ENCODE measurements at places on chromosomes 12 and 14. TPM values are rescaled to one million over a fixed set of nuclear protein-coding genes. Genes with fewer than 3 reads are reported as not detected.

Gene SLC25A47
- not detected for total RNA-seq

- no peak for DNase-seq
Observed at GRCh38 chr12:69108037-69108436, 131.3 kb upstream of the CPSF6 start.

GRCh38 chr12:29992366-29992765, 208.6 kb upstream of the TMTC1 start:
- no peak for DNase-seq

- no peak for DNase-seq
Observed at GRCh38 chr12:47824198-47824597, 4.5 kb upstream of the HDAC7 start.

- no peak for DNase-seq
Observed at GRCh38 chr12:104304261-104305009, 896 bp downstream of the EID3 start.

GRCh38 chr12:26768611-26769603, 64.1 kb downstream of the ITPR2 start:
- DNase-seq: no peak

DNA sequence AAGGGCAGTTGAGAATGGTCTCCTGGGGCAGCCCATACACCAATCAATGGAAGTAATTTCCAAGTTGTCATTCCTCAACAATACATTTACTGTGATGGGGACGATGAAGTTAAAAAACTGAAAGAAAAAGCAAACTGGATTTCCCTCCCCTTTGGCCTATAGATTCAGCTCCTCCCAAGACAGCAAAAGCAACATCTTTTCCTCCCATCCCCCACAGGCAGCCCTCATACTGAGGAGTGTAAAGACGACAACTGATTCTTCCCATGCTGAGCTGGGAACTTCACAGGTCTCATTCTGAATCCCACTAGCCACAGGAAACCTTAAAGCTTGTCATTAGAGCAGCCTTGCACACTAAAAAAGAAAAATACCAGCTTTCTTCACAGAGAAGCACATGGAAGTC, 48.5 kb downstream of the PITPNM2 start:
- no peak for DNase-seq

DNA sequence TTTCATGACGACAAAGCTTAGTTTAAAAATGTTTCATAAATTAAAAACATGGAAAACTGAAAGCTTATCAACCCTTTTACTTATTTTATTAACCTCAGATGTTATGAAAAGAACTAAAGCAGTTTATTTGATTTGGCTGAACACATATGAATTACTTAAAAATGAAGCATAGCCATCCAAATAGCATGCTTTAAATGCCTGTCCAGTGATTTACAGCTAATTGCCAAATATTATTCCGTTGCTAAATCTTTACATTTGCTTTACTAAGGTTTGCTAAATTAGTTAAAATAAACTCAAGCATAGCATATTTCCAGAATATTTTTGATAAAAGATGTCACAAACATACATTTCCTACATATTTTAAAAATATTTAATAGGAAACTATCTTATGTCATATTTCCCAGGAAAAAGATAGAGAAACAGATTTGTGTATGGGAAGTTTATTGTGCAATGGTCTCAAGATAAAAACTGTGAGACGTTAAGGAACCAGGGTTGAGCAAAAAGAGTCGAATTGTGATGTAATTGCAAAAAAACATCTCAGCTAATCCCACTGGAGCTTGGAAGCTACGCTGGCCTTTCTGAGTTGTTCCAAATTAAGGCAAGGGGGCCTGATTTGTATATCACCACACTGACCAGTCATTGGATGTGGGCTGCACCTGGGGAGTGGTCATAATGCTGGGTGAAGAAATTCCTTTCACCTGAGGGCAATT, 25.8 kb downstream of the GPR135 start:
- no peak for DNase-seq

Gene DIABLO
- 55.0 TPM for total RNA-seq

DNA sequence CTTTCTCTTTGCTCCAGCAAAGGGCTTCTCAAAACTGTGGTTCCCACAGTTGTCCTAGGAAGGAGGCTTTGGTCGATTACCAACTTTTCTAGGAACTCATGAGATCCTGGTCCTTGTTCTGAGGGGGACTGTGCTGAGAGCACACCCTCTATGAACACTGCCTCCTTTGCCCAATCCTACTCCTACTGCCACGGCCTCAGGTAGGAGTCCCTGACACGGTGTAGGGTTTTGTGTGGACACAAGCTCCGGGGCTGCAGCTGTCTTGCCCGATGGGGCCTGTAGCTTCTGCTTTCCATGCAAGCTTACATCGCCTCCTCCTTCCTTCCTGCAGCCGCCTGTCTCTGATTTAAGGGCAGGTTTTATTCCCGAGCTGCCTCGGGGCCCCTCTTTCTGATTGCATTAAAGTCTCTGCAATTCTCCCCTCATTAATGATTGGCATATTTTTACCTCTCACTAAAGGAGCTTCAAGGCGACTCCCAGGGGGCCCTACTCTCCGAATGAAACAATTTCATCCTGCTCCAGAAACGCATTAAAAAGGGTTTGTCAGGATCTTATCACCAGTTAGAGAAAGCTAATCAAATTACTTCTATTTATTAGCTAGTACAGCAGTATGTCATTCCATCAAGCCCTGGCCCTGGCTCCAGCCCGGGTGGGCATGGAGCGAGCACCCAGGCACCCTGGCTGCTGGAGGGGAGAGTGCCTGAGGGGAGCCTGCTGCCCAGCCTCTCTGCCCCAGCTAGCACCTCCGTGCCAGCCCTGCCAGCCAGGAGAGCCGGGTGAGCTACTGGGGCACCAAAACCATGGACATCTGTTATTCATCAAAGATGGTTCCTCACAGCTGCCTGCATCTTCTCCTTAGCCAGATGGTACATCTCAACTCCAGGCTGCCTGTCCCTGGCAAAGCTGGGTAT, 38.0 kb upstream of the ESRRB start:
- peak; percentile 23 for DNase-seq

- no peak for DNase-seq
Observed at GRCh38 chr14:102991376-102991775, 66.0 kb downstream of the CDC42BPB start.

GRCh38 chr14:36981832-36982529, 190.4 kb downstream of the SLC25A21 start:
- DNase-seq: peak; percentile 80

GRCh38 chr12:2384029-2384386, 331.2 kb downstream of the CACNA1C start:
- DNase-seq: no peak

- peak; percentile 55 for DNase-seq
Observed at GRCh38 chr14:67477926-67478799, 10.4 kb downstream of the TMEM229B start.

Gene SYT1
- 13.7 TPM for total RNA-seq

DNA sequence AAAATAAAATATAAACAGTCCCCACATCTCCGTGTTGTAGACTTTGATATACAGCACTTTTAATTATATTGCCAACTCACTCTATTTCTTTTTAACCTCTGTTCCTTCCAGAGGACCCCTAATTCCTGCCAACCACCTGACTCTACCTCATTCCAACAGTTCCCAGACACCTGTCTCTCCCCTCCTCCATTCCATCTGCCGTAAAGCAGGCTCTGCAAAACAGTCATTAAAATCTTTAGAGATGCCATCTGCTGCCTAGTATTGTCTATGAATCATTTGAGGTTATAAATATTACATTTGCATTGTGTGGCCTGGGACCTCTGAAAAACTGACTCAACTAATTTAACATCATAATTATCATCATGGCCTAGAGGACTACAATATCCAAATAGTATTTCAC, 148.8 kb upstream of the DCN start:
- no peak for DNase-seq

Gene TMEM52B
- total RNA-seq: not detected

All from mammary epithelial cell (primary cell).